Cardiac septum (tissue), 1 donor: ENCODE measurements at places on chromosomes 13 and 19. TPM values are rescaled to one million over a fixed set of nuclear protein-coding genes. Genes with fewer than 3 reads are reported as not detected.

DNA sequence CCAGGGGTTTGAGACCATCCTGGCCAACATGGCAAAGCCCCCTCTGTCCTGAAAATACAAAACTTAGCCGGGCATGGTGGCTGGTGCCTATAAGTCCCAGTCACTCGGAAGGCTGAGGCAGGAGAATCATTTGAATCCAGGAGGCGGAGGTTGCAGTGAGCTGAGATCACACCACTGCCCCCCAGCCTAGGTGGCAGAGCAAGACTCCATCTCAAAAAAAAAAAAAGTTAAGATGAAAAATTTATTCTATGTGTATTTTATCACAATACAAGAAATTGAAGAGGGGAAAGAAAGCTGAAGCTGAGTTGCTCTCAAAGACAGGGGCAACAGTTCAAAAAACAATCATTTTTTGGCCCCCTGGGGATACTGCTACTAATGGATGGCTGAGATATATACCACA is 31.1 kb downstream of the INSR start:
- DNase-seq = no peak

GRCh38 chr19:11325544-11325943 is 13.9 kb downstream of the RAB3D start:
- DNase-seq = no peak

DNA sequence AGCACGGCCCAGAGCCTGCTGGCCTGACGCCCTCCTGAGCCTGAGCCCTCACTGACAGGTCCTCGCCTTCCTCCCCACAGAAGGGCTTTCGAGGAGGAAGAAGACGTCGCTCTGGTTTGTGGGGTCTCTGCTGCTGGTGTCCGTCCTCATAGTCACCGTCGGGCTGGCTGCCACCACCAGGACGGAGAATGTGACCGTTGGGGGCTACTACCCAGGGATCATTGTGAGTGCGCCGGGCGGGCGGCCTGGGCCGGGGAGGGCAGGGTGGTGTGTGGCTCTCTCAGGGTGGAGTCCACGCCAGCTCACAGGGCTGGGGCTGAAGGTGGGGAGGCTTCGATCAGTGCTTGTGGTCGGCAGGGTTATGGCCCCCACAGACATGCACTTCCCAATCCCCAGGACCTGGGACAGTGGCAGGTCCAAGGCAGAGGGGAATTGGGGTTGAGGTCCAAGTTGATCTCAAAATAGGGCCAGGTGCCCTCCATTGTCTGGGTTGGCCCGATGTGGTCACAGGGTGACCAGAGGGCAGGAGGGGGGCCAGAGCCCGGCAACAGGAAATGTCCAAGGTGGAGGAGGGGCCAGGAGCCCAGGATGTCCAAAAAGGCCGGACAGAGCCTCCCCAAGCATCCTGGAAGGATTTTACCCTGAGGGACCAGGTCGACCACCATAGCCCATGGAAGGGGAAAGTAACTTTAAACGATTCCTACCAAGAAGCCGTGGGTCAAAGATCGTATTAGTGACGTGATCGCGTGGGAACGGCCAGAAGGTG is 7.2 kb downstream of the TMEM255B start:
- peak; percentile 67 for DNase-seq

CDC37 gene
- total RNA-seq = 140 TPM

CGB5 gene
- not detected for total RNA-seq

ZNF791 gene
- total RNA-seq = 14.8 TPM

DNA sequence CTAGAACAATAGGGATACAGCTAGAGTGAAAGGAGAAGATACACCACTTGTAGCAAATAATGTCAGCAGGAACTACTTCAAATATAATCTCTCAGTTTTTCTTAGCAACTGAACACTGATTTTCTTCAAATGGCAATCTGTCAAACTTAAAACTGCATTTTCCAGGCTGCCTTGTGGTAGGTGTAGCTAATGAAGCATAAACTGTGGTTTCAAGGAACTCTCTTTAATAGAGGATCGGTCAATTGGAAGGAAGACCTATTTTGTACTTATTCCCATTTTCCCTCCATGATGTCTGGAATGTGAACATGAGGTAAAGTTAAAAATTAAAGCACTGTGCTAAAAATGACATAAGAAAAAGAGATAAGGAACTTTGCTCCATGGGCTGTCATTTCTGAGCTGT is 1261.9 kb downstream of the PCDH17 start:
- DNase-seq = no peak

DNA sequence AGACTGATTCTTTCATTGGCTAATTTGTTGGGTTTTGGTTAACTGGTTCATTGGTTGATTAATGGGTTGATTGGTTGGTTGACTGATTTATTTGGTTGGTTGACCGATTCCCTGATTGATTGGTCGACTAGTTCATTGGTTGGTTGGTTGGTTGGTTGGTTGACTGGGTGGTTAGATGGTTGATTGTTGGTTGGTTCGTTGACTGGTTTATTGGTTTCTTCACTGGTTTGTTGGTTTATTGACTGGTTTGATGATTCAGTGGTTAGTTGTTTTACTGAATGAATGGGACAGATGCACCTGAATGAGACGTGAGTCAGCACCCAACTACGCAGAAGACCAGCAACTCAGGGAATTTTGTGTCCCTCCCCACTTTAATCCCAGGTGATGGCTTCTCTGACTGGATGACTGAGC is 2.7 kb upstream of the NUP62 start:
- DNase-seq = no peak

- no peak for DNase-seq
These were observed 394.3 kb downstream of the FOXO1 start for GRCh38 chr13:40271931-40272775.

GRCh38 chr19:16559780-16560276 is 12.4 kb downstream of the SLC35E1 start:
- DNase-seq = no peak

GRCh38 chr19:11576227-11576626 is 1.2 kb downstream of the ACP5 start:
- DNase-seq = no peak

DNA sequence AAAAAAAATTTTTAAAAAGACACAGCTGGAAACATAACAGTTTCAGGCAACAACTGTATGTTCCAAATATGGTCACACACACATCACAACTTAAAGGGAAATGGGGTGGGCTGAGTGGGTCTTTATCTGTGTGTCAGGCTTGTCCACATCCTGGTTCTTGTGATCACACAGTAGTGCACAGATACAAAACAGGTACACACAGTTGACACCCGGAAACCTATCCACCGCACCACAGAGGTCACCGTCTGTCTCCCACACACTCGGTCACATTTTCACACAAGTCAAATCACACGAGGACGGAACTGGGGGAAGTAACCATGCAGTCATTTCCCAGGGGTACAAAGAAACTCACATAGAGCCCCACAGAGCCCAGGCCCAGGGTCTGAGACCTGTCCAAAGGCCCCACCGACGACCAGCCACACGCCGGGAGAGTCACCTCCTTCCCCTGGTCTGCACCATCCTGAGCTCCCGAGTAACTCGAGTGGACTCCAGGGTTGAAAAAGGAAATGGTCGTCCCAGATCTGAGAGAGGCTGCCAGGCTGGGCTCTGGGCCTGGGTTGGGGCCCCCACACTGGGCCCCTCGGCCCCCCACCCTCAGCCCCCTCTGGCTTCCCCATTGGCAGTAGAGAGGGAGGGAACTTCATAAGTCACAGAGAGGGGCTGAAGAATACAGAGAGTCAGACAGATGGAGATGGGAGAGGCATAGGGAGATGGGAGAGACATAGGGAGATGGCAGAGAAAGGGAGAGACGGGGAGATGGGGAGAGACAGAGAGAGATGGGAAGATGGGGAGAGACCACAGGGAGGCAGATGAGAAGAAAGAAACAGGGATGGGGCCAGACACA is 1.3 kb upstream of the PPAN start:
- DNase-seq = no peak

DNA sequence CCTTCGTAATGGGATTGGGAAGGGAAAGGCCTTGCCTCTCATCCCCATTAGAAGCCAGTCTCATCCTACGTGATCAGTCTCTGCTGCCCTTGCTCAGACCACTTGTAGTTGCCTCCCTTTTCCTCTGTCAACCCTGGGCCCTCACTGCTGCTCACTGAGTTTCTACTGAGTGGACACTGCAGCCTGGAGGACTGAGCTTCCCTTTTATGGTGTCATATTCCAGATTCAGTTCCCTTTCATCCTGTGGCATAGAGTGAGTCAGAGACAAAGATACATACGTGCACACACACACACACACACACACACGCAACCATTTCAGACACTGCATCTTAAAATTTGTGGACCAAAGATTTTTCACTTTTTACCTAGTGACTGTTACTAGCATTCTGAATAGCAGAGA is 56.6 kb downstream of the COG3 start:
- DNase-seq = no peak

- DNase-seq = no peak
These were observed 64.9 kb downstream of the DNAJC3 start for GRCh38 chr13:95741584-95742563.

GRCh38 chr19:5914946-5915781 is 1.1 kb downstream of the CAPS start:
- no peak for DNase-seq

- DNase-seq = no peak
These were observed 62.2 kb upstream of the TM9SF2 start for GRCh38 chr13:99439048-99439447.

DNA sequence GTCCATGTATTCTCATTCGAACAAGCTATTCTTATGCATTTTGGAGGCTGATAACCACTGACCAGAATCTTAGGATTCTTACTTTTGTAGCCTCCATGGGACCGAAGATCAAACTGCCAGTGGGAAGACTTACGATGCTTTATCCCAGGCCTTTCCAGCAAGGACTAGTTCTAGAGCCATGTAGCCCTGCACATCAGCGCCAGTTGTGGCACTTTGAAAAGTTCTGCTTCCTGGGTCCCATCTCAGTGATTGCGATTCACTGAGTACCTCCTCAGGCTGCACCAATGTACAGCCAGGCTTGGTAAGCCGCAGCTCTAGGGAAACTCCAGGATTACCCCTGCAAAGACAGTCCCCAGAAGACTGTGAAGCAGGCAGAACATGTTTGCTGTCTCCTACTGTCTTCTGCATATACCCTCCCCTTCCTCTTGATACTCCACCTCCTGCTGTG is 18.9 kb upstream of the ENOX1 start:
- no peak for DNase-seq

DNA sequence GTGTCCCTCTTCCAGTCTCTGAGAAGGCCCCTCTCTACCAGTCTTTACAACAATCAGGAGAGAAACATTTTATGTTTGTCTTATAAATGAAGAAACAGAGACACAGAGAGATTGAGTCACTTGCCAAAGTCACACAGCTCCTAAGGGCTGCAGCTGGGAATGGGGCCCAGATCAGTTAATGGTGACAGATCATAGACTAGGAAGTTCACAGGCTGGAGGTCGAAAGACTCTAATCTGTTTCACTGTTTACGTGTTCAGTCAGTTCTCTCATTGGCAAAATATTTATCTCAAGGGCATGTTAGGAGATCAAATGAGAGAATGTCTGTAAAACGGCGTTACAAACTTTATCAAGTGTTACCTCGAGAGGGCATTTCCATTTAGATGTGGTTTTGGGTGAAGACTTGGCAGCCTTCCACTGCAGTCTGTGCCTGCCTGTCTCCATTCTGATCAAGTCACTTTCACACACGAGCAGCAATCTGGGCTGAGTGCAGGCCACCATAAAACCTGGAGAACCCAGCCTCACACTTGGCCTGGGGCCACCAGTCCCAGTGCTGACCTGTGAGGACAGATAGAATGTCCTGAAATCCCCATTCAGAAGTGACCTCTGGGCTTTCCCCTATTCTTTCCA is 65.1 kb downstream of the SIAH3 start:
- DNase-seq = no peak

- DNase-seq = no peak
These were observed 42.0 kb downstream of the DCLK1 start for GRCh38 chr13:36089130-36089647.

ATP8A2 gene
- total RNA-seq = 0.08 TPM

DNA sequence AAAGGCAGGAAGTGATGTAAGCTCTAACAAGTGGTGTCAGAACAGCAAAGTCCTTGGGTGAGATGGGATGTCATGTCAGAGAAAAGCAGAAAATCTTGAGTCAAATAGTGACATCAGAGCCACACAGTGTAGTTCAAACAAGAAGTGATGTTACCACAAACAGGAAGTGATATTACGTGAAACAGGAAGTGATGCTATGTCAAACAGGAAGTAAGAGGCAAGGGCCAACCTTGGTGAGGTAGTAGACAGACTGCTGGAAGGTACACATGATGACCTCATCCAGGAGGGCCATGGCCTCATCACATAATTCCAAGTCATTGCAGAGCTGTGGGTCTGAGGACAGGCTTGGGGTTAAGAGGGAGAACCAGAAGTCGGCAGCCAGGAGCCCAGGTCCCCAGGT is 7.0 kb upstream of the MAMSTR start:
- DNase-seq = no peak
